Airway epithelial cell (primary cell): ENCODE measurements at places on chromosomes 2 and 18. TPM values are rescaled to one million over a fixed set of nuclear protein-coding genes. Genes with fewer than 3 reads are reported as not detected.

CELF4 gene
- total RNA-seq = 0.42 TPM in 1 of 2 replicates, not detected in the other

KCNJ3 gene
- total RNA-seq = not detected in 2 replicates

GRHL1 gene
- total RNA-seq = 33.9 and 50.1 TPM in 2 replicates

HOXD8 gene
- not detected in 2 replicates for total RNA-seq

TANC1 gene
- total RNA-seq = 34.1 and 43.0 TPM in 2 replicates

RPRM gene
- not detected in 2 replicates for total RNA-seq

RGPD8 gene
- 0.88 and 3.9 TPM in 2 replicates for total RNA-seq

GAL3ST2 gene
- not detected in 2 replicates for total RNA-seq

NGEF gene
- 3.6 and 7.6 TPM in 2 replicates for total RNA-seq

SNTG2 gene
- total RNA-seq = not detected in 2 replicates

ERFE gene
- total RNA-seq = 0.56 and 2.0 TPM in 2 replicates

DAPL1 gene
- 2.5 and 11.3 TPM in 2 replicates for total RNA-seq

LCT gene
- total RNA-seq = not detected in 2 replicates

DNER gene
- 3.1 and 5.1 TPM in 2 replicates for total RNA-seq

HSBP1L1 gene
- 30.8 and 56.3 TPM in 2 replicates for total RNA-seq

LIPG gene
- 37.8 and 40.8 TPM in 2 replicates for total RNA-seq

IL37 gene
- not detected in 2 replicates for total RNA-seq

RNF152 gene
- 11.1 and 16.0 TPM in 2 replicates for total RNA-seq

PTH2R gene
- not detected in 2 replicates for total RNA-seq

ADAM23 gene
- total RNA-seq = 0.09 and 0.14 TPM in 2 replicates

TEKT4 gene
- not detected in 2 replicates for total RNA-seq

CPO gene
- not detected in 2 replicates for total RNA-seq

PRKAG3 gene
- not detected in 2 replicates for total RNA-seq

SPEG gene
- total RNA-seq = 7.5 and 9.0 TPM in 2 replicates

MROH2A gene
- not detected in 2 replicates for total RNA-seq

C1GALT1C1L gene
- 0.21 and 2.2 TPM in 2 replicates for total RNA-seq

ARL6IP6 gene
- total RNA-seq = 32.0 and 41.5 TPM in 2 replicates

ANKRD30B gene
- total RNA-seq = not detected in 2 replicates

SUCLG1 gene
- total RNA-seq = 51.5 and 78.9 TPM in 2 replicates

RAPGEF4 gene
- total RNA-seq = 1.4 and 1.7 TPM in 2 replicates

ERBB4 gene
- 0.09 TPM in 1 of 2 replicates, not detected in the other for total RNA-seq

TUBB6 gene
- total RNA-seq = 493 and 746 TPM in 2 replicates

MAPRE2 gene
- 6.3 and 7.1 TPM in 2 replicates for total RNA-seq

CCBE1 gene
- total RNA-seq = 0.85 and 3.0 TPM in 2 replicates

PIK3C3 gene
- 30.6 and 30.7 TPM in 2 replicates for total RNA-seq

COPS8 gene
- total RNA-seq = 87.3 and 110 TPM in 2 replicates

CXCR1 gene
- not detected in 2 replicates for total RNA-seq

MEX3C gene
- total RNA-seq = 29.4 and 34.1 TPM in 2 replicates

DSC1 gene
- total RNA-seq = 0.05 and 0.28 TPM in 2 replicates

C1QL2 gene
- not detected in 2 replicates for total RNA-seq

HOXD1 gene
- total RNA-seq = not detected in 2 replicates

HOXD12 gene
- not detected in 2 replicates for total RNA-seq

TDRD15 gene
- not detected in 2 replicates for total RNA-seq

B4GALT6 gene
- 1.8 and 3.7 TPM in 2 replicates for total RNA-seq

SPP2 gene
- not detected in 2 replicates for total RNA-seq

IL36G gene
- total RNA-seq = 15.7 and 18.5 TPM in 2 replicates

KIF1A gene
- total RNA-seq = not detected in 2 replicates

GALR1 gene
- total RNA-seq = not detected in 2 replicates

TTN gene
- total RNA-seq = not detected in 2 replicates

SPR gene
- 25.8 and 26.3 TPM in 2 replicates for total RNA-seq

GATA6 gene
- total RNA-seq = 4.0 and 5.9 TPM in 2 replicates
